Left renal pelvis (tissue), 4 donors: ENCODE measurements at places on chromosomes 12 and 14. TPM values are rescaled to one million over a fixed set of nuclear protein-coding genes. Genes with fewer than 3 reads are reported as not detected.

The KRT71 gene
- polyA plus RNA-seq = not detected

The DENND5B gene
- 26.3 TPM for polyA plus RNA-seq

The KRT73 gene
- polyA plus RNA-seq = not detected

The DPF3 gene
- polyA plus RNA-seq = 1.3 TPM

The SIX1 gene
- 9.2 TPM for polyA plus RNA-seq

The LRRIQ1 gene
- polyA plus RNA-seq = 29.2 TPM

The SERPINA6 gene
- 1.4 TPM for polyA plus RNA-seq

The RD3L gene
- polyA plus RNA-seq = not detected

The HHIPL1 gene
- 1.6 TPM for polyA plus RNA-seq

The MEG3 gene
- 172 TPM for polyA plus RNA-seq

The RNFT2 gene
- polyA plus RNA-seq = 6.8 TPM

The PRKD1 gene
- 23.3 TPM for polyA plus RNA-seq

The TAS2R7 gene
- polyA plus RNA-seq = not detected

The MSI1 gene
- polyA plus RNA-seq = 30.0 TPM

The CLEC4A gene
- polyA plus RNA-seq = 0.63 TPM

The AKAP3 gene
- 6.5 TPM for polyA plus RNA-seq

The NGB gene
- polyA plus RNA-seq = not detected

The STK38L gene
- polyA plus RNA-seq = 30.7 TPM

The TPPP2 gene
- polyA plus RNA-seq = 0.08 TPM

The RDH5 gene
- polyA plus RNA-seq = 8.4 TPM

The SOAT2 gene
- 1.3 TPM for polyA plus RNA-seq

The EIF2S3B gene
- polyA plus RNA-seq = 7.4 TPM

The FIGNL2 gene
- polyA plus RNA-seq = 4.0 TPM

The CYP27B1 gene
- polyA plus RNA-seq = 1.1 TPM

The INSM2 gene
- not detected for polyA plus RNA-seq

The PLA2G1B gene
- polyA plus RNA-seq = 0.46 TPM

The SLC16A7 gene
- polyA plus RNA-seq = 4.7 TPM
